Testis (tissue), 5 donors: ENCODE measurements at places on chromosomes 3 and 15. TPM values are rescaled to one million over a fixed set of nuclear protein-coding genes. Genes with fewer than 3 reads are reported as not detected.

ARHGEF26 gene
- total RNA-seq = 24.8 TPM

RETNLB gene
- not detected for total RNA-seq

STRIT1 gene
- total RNA-seq = not detected

TGM4 gene
- 1.4 TPM for total RNA-seq

AGBL1 gene
- total RNA-seq = 0.37 TPM

TMF1 gene
- 67.7 TPM for total RNA-seq

MRAS gene
- total RNA-seq = 21.7 TPM

RNU6-1 gene
- total RNA-seq = not detected

C3orf85 gene
- not detected for total RNA-seq

INKA1 gene
- total RNA-seq = 6.3 TPM

SLC22A14 gene
- total RNA-seq = 9.4 TPM

ACTC1 gene
- total RNA-seq = 1.2 TPM

NOX5 gene
- 10.7 TPM for total RNA-seq
